Neuronal stem cell (in vitro differentiated cells): ENCODE measurements at places on chromosomes 16 and 17.

- no peak for DNase-seq
Observed at GRCh38 chr16:56747486-56748045, 17.6 kb downstream of the NUP93 start.

- no peak for DNase-seq
Observed at GRCh38 chr17:34511931-34512330, 67.5 kb upstream of the TMEM132E start.

DNA sequence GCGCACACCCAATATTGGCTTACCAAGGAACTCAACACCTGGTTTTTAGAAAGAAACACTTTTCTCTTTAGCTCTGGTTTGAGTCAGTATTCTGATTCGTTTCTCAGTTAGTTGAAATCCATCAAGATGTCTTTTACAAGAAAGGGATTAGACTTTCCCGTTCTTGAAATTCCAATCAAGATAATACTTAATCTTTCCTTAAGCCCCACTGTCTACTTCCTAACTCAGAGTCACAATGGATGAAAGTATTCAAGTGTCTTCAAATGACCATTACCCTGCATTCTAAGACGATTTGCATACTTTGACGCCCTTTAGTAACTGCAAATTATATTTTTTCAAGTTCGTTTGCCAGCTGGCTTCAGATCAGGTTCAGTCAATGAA lies 189.8 kb downstream of the USP22 start:
- DNase-seq = peak; percentile 23

GRCh38 chr17:44972953-44973352 lies 4.8 kb upstream of the C1QL1 start:
- DNase-seq = no peak

DNA sequence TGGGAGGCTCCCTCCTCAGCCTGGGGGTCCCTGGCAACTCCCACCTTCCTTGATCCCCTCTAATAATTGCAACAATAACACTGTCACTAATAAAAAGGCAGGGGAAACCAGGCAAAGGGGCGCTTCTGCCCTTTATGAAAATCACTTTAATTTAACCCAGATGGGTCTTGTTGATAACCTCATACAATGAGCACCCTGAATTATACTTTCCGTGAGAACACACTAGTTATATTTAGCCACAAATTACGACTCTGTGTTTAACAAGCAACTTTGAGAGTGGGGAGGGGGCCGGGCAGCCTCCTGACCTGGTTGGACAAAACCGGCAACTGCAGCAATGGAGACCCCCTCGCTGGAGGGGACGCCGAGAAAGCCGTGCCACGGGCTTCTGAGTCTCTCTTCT lies 5.7 kb upstream of the BAHCC1 start:
- no peak for DNase-seq

DNA sequence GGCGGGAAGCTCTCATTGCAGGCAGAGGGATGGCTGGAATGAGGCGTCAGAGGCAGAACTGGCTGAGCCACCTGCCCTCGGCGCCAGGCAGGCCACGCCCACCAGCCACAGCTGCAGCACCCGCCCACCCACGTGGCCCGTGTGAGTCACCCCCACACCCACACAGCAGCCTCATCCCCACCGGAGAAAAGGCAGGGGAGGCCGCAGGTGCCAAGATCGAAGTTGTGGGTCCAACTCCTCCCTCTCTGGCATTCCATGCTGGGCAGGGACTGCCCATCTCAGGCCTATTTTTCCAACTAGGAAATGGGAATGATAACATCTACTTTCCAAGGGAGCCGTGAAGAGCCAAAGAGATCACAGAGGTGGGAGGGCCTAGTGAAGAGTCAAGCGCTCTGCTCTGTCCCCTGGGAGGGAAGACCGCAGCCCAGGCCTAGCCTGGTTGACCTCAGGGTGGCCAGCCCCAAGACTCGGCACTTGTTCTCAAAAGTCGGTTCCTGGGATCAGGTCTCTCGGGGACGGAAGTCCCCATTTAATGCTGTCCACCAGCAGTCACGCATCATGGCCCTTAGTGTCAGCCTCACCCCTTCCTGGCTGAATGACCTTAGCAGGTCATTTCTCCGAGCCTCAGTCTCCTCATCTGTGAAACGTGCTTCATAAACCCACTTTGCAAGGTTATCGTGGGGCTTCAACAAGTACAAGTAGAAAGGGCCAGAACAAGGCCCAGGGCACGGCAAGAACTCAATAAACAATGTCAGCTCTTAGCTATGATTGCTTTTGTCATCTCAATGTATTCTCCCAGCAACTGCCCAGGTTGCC lies at the start of gene TRPV3:
Gene TRPV3, minus strand, starts transcription at position 45 of the 816 bp plus-strand sequence. CDS start 2,962 bp downstream, outside the sequence.
- no peak for DNase-seq

- no peak for DNase-seq
Observed at GRCh38 chr16:73326770-73327470, 279.0 kb upstream of the ZFHX3 start.

GRCh38 chr16:73062743-73063733 lies 15.1 kb upstream of the ZFHX3 start:
- peak; percentile 51 for DNase-seq

GRCh38 chr16:43294-43693 lies 10.1 kb downstream of the POLR3K start:
- no peak for DNase-seq

DNA sequence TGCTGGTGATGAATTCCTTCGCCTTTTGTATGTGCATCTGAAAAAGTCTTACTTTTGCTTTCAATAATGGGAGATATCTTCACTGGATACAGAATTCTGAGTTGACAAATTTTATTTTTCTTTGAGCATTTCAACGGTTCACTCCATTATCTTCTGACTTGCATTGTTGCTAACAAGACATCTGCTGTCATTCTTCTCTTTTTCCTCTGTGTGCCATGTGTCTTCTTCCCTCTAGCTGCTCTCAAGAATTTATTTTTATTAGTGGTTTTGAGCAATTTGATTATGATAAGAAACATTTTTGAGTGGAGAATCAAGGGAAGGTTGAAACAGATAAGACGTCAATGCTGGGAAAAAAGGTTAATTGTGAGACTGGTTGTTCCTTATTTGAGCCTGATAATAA lies 471.8 kb downstream of the CDH13 start:
- DNase-seq = no peak

DNA sequence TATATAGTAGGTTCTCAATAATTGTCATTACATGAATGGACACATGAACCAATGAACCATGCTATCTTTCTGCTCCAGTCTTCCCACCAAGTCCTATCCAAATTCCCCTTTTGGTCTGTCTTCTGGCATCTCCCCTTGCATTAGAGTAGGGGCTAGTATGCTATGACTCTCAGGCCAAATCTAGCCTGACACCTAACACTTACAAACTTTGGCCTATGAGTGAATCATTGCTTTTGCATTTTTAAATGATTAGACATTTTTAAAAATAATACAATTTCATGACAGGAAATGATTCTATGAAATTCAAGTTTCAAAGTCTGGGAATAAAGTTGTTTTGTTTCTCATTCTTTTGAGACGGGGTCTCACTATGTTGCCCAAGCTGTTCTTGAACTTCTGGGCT lies 102.5 kb upstream of the MAF start:
- DNase-seq = no peak

DNA sequence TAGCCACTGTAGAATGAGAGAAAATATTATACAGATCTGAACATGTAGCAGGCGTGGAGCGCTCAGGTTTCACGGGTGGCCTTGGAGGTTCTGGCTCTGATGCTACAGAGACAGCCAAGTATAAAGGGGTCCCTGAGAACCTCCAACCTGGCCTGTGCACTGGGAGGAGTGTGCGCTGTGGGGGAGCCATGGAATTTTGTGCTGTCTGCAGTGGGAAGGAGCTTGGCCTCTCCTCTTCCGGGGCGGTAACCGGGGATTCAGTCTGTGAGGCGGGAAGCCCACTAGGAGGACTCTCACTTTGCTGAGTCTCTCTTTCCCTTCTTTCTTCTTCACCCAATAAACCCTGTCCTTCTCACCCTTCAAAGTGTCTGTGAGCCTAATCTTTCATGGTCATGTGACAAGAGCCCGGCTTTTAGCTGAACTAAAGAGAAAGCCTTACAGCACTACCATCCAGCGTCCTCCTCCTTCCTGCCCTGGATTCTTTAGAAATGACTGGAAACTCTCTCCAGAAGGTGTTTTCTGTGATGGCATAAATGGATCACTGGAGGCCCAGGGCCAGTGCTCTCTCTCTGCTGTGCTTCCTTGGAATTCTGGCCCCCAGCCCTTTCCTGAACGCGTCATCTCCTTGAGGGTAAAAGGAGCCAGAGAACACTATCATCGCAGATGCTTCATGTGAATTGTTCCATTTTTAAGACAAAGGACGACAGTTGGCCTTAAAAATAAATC lies 232.1 kb upstream of the CACNG5 start:
- DNase-seq = no peak

GRCh38 chr16:85403693-85404092 lies 209.4 kb upstream of the GSE1 start:
- no peak for DNase-seq

DNA sequence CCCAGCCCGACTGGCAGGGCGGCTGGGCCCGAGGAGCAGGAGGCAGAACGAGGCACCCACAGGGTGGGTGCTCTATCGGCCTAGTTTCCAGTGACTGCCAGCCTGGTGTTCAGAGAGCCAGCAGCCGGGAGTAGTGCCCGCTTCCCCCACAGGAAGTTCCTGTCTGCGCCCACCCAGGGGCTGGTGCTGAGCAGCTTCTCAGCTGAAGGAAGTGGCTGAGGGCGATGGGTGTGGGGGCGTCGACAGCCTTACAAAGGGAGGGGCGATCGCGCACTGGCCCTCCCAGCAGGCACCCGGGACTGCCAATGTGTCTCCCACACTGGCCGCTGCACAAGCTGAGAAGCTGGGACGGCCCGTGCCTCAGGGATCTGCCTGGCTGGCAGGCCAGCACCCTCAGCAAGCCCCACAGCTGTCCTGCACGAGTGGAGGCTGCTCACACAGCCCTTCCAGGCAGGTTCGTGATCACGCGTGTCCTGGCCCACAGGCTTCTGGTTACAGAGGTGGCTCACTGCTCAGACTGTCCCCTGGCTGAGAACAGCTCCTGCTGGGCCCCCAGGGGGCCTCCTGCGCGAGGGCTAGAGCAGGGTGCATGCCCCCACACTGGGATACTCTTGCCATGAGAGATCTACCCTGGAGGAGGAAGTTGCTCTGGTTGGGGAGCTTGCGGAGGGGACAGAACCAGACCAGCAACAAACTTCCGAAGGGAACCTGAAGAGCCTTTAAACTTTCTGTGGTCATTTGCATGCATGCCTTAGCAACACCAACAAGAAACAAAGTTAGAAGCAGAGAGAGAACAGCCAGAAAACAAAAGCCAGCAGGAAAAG lies 2.5 kb downstream of the RNF166 start:
- DNase-seq = no peak

GRCh38 chr17:51456942-51457341 lies 196.6 kb downstream of the UTP18 start:
- DNase-seq = no peak

- DNase-seq = peak; percentile 15
Observed at GRCh38 chr17:68972119-68972704, 17.0 kb upstream of the ABCA8 start.

DNA sequence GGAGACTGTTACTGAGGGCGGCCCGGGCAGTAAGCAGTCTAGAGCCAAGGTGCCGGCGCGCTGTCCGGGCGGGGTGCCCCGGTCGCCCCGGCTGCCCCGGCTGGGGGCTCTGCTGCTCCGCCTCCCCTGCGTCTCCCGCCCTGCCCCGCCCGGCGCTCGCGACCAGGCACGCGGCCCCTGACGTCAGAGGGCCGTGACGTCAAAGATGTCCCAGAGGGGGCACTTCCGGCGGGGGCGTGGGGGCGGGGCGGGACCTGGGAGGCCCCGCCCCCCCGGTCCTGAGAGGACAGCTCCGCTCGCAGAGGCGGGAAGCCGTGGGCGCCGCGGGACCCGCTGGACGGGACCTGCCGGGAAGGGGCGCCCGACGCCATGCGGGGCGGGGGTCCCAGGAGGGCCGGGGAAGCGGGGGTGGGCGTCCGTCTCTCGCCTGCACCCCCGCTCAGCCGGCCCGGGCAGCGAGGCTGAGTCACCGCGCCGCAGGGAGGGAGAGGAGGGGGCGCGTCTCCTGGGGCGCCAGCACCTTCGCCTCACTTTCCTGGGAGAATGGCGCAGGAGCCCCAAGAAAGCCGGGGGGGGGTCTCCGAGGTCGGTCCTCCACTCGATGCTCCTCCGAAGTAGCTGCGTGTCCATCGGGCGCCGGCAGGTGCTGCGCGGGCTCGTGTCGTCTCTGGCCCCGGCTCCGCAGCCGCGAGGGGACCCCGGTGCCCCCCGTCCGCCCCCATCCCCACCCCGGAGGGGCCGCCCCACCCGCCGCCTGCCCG lies 4.4 kb upstream of the HIC1 start:
- peak; percentile 76 for DNase-seq

DNA sequence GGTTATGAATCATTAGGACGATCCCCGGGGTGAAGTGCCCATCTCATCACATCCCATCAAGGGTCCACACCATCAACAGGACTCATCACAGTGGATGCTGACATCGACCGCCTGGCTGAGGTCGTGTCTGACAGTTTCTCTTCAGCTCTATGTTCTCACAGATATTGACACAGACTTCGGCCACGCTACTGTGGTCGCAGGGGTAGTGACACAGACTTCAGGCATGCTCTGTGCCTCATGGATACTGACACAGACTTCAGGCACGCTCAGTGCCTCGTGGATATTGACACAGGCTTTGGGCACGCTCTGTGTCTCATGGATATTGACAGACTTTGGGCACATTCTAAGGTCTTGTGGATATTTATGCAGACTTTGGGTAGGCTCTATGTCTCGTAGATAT lies 50.1 kb downstream of the KLHDC4 start:
- no peak for DNase-seq

DNA sequence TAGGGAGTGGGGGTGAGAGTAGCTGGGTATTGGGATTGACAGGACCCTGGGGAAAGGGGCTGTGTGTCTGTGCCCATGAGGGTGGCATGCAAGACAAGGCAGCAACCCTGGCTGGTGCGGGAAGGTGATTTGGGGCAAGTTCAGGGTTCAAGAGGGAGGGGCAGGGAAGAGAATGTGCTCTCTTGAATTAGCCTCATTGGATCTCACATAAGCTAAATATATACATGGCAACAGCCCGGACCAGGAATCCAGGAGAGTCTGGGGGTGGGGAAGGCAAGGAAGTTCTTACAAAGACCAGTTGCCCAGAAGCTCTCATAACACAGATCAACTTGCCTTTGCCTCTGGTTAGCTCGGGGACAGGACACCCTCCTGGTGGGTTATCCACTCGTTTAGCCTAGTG lies 73.3 kb downstream of the IRX3 start:
- no peak for DNase-seq

DNA sequence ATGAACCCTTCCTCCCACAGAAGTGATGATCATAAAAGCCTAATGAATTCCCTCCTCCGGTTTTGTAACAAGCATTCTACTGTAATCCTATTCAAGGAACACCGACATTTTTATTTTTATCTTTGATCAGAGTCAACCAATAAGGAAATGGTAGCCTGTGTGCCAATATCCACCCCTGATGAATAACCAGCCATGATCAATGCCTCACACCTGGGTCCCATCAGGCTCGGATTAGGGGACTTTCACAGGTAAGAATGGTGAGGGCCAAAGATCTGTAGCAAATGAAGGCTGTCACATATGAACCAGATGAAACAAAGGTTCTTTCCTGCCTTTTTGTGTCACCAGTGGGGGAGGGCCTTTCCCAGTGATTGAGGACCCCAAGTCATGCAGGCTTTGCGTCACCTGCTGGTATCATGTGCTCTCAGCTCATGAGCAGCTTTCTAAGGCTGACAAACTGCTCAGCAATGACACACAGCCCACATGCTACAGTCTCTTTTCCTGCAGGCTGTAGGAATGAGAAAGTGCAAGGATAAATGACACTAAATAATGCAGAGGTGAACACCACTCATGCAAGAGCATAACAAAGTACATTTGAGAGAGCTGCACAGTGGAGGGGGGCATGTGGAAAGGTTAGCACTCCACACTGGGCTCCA lies 34.9 kb downstream of the TOM1L2 start:
- DNase-seq = no peak

GRCh38 chr16:75017670-75018525 lies 19.1 kb downstream of the ZNRF1 start:
- DNase-seq = no peak
